ENCODE measurements at places on chromosomes 6 and 20.

DNA sequence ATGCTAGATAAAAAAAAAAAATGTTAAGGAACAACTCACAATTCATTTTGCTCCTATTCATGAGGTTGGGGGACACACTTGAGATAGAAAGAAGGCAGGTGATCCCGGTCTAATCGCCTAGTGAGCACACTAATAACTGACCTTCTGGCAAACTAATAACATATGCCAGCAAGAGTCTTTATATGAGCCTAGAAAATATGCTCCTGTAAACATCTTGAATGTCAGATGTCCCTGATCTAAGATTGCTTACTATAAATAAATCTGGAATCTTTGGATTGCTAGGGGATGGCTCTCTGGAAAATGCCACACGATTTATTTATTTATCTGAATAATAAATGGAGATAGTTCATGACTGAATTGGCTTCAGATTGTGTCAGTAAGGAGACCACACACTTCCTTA lies 821.9 kb downstream of the GRIK2 start:
- DNase-seq = no peak

GRCh38 chr6:86537292-86537861 lies 400.0 kb upstream of the HTR1E start:
- DNase-seq = no peak

DNA sequence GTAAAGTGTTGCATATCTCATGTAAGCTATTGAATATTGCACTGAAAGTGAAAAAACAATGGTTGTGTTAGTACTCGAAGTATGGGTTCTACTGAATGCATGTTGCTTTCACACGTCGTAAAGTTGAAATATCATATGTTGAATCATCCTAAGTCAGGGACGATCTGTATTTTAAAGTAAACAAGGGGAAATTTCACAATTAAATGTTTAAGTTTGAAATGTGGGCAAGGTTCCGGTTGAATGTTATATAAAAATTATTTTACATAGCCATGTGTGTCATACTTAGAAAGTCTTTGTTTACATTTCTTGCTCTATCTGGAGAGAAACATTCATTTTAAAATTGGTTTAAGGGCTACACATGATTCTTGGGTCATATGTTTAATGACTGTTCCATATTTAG lies 76.8 kb downstream of the AKAP7 start:
- DNase-seq = no peak

GRCh38 chr20:20611167-20611566 lies 101.3 kb downstream of the RALGAPA2 start:
- no peak for DNase-seq

GRCh38 chr6:28725890-28726348 lies 197.9 kb downstream of the TRIM27 start:
- DNase-seq = no peak

- DNase-seq = no peak
These were observed 28.5 kb upstream of the CITED2 start for GRCh38 chr6:139402876-139403386.

GRCh38 chr6:138099832-138100231 lies 7.4 kb downstream of the PERP start:
- no peak for DNase-seq

DNA sequence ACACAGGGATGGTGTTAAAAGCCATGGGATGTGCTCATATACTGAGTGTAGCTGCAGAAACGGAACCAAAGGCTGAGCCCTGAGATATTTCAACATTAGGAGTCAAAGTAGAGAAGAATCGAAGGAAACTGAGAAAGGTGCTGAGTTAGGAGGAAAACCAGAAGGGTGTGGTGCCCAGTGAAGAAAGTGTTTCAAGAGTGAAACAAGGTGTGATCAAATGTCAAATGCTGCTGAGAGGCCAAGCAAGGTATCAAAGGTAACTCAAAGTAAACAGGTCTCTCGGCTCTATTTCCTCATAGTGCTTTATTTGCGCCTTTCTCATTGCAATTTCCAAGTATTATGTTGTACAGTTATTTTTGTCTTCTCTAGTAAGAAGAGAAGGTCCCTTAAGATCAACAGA lies 94.1 kb downstream of the PRDM1 start:
- DNase-seq = no peak

DNA sequence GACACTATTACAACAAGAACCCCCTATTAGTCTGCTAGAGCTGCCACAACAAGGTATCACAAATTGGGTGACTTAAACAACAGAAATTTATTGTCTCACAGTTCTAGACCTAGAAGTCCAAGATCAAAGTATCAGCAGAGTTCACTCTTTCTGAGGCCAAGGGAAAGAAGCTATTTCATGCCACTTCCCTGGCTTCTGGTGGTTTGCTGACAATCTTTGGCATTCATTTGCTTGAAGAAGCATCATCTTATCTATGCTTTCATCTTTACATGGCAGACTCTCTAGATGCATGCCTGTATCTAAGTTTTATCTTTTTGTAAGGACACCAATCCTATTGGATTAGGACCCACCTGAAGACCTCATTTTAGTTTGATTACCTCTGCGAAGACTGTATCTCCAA lies 296.8 kb upstream of the MARCKS start:
- DNase-seq = no peak

GRCh38 chr6:36113703-36114102 lies 16.6 kb upstream of the MAPK13 start:
- no peak for DNase-seq

DNA sequence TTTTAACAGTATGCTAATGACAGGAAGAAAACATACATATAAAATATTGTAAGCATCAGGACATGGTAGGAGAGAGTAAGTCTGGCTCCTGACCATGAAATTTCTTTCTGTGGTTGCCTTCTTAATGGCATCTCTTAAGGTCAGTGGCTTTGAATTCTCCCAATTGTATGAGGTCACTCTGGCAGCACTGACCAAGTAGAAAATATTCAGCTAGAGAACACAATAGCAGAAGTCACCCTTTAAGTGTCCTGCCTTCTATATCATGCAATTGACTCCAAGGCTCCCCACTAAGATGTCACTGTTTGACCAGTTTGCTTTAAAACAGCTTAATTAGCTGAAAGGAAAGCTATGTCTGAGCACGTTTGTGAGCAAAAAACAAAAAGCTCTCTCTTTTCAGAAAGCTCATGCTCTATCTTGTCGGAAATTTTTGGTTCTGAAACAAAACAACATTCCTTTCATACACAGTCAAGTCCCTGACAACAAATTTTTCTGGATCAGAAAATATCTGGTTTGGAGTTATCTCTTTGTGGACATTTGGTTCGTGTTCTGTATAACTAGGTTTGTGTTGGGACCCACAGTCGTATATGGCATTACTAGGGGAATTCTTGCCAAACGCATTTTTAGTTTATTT lies 120.9 kb upstream of the IFNGR1 start:
- no peak for DNase-seq

DNA sequence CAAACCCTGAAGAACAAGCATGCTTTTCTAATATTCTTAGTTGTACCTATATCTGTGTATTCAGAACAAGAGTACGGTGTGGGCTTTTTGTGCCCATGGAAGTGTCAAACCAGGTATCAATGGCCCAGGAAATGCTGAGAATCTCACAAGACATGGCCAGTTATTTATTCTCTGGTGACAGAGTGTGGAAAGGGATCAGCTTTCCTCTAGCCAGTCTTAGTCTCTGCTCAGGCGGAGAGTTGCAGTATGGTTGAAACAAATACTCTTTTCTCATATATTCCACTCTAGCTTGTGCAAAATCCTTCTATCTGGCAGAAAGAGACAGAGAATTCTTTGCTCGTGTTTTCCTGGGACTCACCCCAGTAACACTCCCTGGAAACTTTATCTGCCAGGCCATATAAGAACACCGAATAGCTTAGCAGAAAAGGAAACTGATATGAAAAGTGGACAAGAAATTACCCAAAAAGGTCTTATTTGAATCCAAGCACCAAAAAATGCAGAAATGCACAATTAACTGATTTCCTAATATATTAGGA lies 173.3 kb upstream of the RSPO3 start:
- DNase-seq = no peak

GRCh38 chr6:122799916-122800686 lies 11.0 kb downstream of the SMPDL3A start:
- no peak for DNase-seq

DNA sequence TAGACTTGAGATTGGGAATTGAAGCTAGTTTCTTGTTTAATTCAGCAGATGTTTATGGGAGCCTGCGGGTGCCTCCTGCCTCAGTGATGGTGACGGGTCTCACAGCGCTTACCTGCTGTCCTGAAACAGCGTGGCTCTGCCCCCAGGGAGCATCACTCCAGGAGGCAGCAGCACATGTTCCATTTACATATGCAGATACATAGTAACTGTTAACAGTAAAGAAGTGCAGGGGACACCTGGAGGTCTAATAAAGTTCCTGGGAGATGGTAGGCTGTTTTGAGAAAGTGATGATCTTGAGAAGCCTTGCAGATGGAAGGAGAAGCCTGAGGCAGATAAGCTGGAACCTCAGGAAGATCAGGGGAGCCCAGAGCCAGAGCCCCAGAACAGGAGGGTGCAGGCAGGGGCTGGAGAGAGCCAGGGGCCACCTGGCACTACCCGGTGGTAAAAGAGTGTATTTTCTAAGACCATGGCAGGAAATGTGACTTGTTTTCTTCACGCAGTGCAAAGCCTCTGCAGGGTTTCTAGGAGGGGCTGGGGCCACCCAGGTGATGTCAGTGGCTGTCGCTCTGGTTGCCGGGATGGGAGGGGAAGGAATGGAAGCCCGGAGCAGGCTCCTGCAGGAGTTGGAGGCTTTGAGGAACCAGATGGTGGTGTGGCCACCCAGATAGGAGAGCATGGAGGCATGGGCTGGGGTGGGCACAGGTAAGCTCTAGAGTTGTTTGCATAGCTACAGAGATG lies 24.2 kb upstream of the KIF25 start:
- no peak for DNase-seq

DNA sequence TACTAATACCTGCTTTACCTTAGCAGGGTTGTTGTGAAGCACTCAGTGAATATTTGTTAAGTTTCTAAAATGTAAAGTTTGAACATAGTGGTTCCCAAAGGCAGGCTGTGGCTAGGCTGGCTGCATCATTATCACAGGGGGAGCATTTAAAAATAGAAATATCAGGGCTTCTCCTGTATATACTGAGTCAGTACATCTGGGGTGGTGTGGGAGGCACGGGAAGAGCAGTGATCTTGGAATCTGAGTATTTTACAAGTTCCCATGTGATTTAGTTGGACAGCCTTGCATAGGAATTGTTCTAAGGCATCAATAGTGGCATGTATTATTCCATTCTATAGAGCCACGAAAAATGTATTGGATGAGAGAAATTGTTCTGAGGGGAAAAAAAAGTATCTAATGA lies 8.0 kb downstream of the CDC5L start:
- no peak for DNase-seq

DNA sequence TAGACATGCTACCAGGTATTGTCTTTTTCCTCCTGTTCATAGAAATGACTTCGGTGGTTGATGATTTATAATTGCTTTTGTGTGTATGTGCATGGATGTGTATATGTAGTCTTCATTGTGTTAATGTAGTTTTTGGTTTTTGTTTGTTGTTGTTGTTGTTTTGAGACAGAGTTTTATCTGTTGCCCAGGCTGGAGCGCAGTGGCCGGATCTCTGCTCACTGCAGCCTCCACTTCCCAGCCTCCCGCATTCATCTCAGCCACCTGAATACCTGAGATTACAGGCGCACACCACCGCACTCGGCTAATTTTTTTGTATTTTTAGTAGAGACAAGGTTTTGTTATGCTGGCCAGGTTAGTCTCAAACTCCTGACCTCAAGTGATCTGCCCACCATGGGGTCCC lies 75.2 kb downstream of the HFE start:
- DNase-seq = no peak

- no peak for DNase-seq
These were observed 235.4 kb downstream of the BTBD9 start for GRCh38 chr6:38404355-38404754.

- no peak for DNase-seq
These were observed 96.1 kb downstream of the LAMA2 start for GRCh38 chr6:128979071-128979470.

GRCh38 chr6:31575335-31575901 lies at the start of gene TNF:
Gene TNF (plus strand): TSS chr6:31575565. CDS start chr6:31575742, 177 bp downstream.
- peak; percentile 76 for DNase-seq

GRCh38 chr20:49032455-49032854 lies 13.7 kb upstream of the CSE1L start:
- DNase-seq = no peak

GRCh38 chr6:15269011-15269410 lies 23.1 kb downstream of the JARID2 start:
- no peak for DNase-seq

DNA sequence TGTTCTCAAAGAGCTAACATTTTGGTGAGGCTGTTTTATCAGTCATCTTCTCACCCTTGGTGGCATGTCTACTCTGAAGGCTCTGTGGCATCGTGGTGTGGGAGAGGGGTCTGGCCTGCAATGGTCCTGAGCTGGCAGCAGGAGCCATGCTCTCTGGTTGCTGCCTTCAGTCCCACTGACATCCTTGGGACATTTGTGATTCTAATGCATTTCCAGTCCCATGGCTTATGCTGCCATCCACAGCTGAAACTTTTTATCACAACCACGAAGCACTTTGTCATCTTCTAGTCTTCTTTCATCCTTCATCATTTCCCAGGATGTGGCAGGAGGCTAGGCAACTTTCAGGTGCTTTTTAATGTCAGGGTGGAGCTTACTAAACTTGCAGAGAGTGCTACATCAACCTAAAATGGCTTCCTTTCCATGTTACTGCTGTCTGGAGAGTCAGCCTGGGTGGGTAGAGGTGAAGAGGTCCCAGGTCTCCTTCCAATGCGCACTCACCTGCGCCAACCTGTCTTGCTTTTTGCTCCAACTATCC lies 77.1 kb downstream of the GPR63 start:
- no peak for DNase-seq

DNA sequence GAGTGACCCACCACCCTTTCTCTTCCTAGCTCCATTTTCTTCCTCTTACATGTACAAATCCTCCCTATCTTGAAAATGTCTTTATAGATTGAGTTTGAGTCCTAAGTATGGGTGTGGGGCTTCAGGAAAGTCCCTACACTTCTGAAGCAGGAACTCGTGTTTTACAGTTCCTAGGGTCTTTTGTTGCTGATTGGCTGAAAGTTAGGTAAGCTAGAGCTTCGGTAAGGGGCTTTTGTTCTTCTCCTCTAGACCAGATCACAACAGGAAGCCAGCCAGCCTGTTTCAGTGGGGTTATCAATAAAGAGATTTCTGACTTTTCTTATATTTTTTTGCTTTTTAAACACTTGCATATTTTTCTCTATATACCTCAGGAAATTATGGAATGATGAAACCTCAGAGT lies 51.3 kb downstream of the CNR1 start:
- no peak for DNase-seq
